ENCODE measurements at places on chromosomes 12 and 14. TPM values are rescaled to one million over a fixed set of nuclear protein-coding genes. Genes with fewer than 3 reads are reported as not detected.

DCAF4 gene
- total RNA-seq = 17.7 TPM

OTX2 gene
- 375 TPM for total RNA-seq

OVCH1 gene
- not detected for total RNA-seq

CARMIL3 gene
- 5.0 TPM for total RNA-seq

C14orf119 gene
- total RNA-seq = 78.4 TPM

- no peaks in the 10 kb centered on the region for H3K27me3 ChIP-seq
- no peak for DNase-seq
- no peak overlapping the region for H3K27ac ChIP-seq
- H3K4me1 ChIP-seq = no peaks in the 10 kb centered on the region
These were observed 61.5 kb upstream of the LRTM2 start for GRCh38 chr12:1758887-1759286.

DNA sequence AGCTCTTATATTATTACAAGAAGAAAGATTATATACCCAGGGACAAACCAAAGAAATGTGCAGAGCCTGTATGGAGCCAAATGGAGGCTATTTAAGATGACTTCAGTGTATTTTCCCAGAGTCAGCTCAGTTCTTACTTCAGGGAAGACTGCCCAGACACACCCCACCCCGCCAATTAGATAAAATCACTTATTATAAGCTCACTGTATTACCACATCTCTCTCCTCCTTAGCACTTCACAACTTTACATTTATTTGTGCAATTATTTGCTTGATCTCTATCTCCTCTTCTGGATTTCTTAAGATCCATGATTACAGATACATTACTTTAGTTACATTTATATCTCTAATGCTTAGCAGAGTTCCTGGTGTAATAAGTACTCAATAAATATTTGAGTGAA, 24.7 kb upstream of the WDR89 start:
- no peaks in the 10 kb centered on the region for H3K4me1 ChIP-seq
- H3K36me3 ChIP-seq = no peaks in the 10 kb centered on the region
- H3K4me3 ChIP-seq = no peak overlapping the region
- no peak overlapping the region for H3K27ac ChIP-seq

GRCh38 chr14:106268013-106268727, 741.8 kb downstream of the TMEM121 start:
- H3K4me1 ChIP-seq = no peaks in the 10 kb centered on the region
- H3K27ac ChIP-seq = no peak overlapping the region
- no peaks in the 10 kb centered on the region for H3K27me3 ChIP-seq

All from endodermal cell (in vitro differentiated cells).